Ovary (tissue), 10 donors: ENCODE measurements at places on chromosomes 5 and 9. TPM values are rescaled to one million over a fixed set of nuclear protein-coding genes. Genes with fewer than 3 reads are reported as not detected.

GRCh38 chr9:130015353-130016019 is 27.5 kb downstream of the FNBP1 start:
- no peak overlapping the region for H3K27ac ChIP-seq
- no peak overlapping the region for H3K4me3 ChIP-seq
- no peak for DNase-seq
- H3K4me1 ChIP-seq, result peaks cover 6% of the 10 kb centered on the region
- H3K36me3 ChIP-seq, result no peaks in the 10 kb centered on the region

The UNC5A gene
- 0.10 TPM for total RNA-seq

DNA sequence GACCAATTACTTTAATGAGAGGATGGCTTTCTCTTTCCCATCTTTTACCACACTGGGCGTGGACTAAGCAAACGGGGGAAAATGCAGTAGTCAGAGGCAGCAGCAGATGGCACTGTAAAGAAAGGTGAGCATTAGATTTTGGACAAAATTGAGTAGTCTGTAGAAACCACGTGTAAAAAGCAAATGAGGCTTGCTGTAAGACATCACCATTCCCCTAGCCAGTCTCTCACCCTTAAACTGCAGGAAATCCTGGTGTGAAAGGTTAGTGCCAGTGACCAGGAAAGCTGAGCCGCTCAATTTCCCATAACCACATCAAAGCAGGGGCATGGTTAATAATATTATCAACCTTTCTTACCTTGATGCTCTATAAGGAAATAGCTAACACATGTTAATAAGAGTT is 31.8 kb downstream of the SPATA31C2 start:
- H3K27ac ChIP-seq, result no peak overlapping the region
- no peaks in the 10 kb centered on the region for H3K4me1 ChIP-seq
- no peaks in the 10 kb centered on the region for H3K36me3 ChIP-seq
- H3K27me3 ChIP-seq, result no peaks in the 10 kb centered on the region

DNA sequence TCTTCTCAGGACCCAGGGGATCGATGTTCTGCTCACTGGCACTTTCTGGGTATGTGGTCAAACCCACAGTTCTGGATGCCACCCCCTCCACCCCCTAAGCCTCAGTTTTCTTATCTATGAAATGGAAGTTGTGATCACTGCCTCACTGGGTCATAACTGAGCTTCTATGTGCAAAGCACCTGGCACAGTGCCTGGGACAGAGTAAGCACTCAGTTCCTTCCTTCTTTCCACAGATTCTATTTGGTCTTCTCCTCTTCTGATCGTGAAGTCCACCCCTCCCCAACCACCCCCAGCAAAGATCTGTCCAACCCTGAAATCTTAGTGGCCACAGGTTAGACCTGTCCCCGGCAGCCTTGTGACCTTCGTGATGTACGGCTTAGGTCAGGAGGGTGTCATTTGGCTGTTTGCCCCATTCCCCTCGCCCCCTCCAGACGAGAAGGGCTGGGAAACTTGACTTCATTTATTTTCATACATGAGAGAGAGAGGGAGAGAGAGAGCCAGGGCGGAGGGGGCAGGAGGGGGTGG is 181.4 kb downstream of the FGF18 start:
- no peak for DNase-seq
- H3K4me3 ChIP-seq, result no peak overlapping the region
- no peaks in the 10 kb centered on the region for H3K27me3 ChIP-seq
- H3K4me1 ChIP-seq, result no peaks in the 10 kb centered on the region
- no peaks in the 10 kb centered on the region for H3K36me3 ChIP-seq

DNA sequence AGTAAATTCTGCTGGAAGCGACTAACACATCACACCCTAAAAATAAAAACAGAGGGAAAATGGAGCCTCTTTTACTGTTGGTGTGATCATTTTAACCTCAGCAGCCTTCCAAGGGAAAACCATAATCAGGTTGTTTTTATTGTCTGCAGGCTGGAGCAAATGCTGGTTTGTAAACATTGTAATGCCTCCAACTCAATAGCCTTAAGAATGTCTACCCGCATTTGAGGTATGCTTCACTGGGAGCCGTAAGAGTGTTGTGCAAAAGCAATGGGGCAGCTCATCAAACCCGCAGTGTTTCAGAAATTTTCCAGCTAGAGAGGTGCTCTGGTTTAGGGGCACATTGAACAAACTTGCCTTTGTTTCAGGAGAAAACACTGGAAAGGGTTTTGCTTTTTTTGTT is 17.0 kb downstream of the NIM1K start:
- no peak overlapping the region for H3K4me3 ChIP-seq
- no peak for DNase-seq
- H3K27me3 ChIP-seq, result no peaks in the 10 kb centered on the region
- no peak overlapping the region for H3K27ac ChIP-seq
- H3K36me3 ChIP-seq, result no peaks in the 10 kb centered on the region

DNA sequence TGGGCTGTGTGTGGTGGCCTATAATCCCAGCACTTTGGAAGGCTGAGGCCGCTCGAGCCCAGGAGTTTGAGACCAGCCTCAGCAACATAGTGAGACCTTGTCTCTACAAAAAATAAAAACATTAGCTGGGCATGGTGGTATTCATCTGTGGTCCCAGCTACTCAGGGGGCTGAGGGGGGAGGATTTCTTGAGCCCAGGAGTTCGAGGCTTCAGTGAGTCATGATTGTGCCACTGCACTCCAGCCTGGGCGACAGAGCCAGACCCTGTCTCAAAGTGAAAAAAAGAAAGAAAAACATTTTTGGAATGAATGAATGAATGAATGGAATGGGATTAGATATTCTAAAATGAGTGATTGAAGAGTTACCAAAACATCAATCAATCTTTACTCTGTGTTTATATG is 85.8 kb downstream of the FGF1 start:
- DNase-seq, result no peak
- H3K36me3 ChIP-seq, result no peaks in the 10 kb centered on the region
- no peak overlapping the region for H3K27ac ChIP-seq
- H3K4me1 ChIP-seq, result peaks cover 3% of the 10 kb centered on the region

- H3K4me3 ChIP-seq, result no peak overlapping the region
- DNase-seq, result no peak
- H3K36me3 ChIP-seq, result no peaks in the 10 kb centered on the region
Measured at GRCh38 chr5:1404062-1404461, 41.2 kb downstream of the SLC6A3 start.

The SOX30 gene
- total RNA-seq, result not detected

- H3K27me3 ChIP-seq, result no peaks in the 10 kb centered on the region
- no peaks in the 10 kb centered on the region for H3K36me3 ChIP-seq
- H3K4me1 ChIP-seq, result no peaks in the 10 kb centered on the region
- no peak overlapping the region for H3K4me3 ChIP-seq
Measured at GRCh38 chr9:37551888-37552287, 24.3 kb downstream of the FBXO10 start.

DNA sequence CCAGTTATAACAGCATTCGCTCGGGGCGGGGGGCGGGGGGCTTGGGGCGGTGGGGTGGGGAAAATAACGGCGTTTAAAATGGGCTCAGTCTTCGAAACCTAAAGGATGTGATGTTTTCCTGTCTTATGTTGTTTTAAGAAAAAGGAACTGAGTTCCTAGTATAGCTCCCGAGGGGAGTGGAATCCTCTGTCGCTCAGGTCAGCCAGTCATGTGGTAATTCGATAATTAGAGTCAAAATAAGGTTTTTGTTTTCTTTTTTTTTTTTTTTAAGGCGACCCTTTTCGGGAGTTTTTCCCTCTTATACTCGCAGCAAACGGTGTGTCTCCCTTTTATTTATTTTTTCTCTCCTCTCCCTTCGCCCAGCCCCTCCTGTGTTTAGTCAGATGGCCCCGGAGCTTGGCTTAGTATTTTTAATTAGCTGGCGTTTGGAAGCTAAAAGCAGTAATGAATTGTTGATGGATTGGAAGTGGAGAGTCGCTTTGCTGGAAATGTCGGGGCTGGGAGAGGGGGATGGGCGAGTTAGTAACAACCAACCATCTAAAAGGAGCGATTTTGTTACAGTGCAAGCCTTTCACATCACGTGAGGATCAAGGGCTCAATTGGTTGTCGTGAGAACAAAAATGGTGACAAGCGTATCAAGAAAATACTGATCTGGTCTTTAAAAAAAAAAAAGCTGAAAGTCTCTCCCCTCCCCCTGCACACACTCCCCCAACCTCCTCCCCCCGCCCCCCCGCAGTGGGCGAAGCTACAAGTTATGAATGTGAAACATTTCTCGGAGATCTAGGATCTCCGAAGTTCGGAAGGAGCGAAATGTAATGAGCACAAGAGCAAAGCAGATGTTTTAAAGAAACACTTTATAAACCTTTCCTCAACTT is 714 bp upstream of the ZNF608 start:
- DNase-seq, result peak; percentile 78
- H3K27ac ChIP-seq, result peak overlapping the region; percentile 87
- peaks cover 5% of the 10 kb centered on the region for H3K4me1 ChIP-seq
- peak overlapping the region; percentile 69 for H3K4me3 ChIP-seq
- H3K27me3 ChIP-seq, result no peaks in the 10 kb centered on the region

The RNF183 gene
- not detected for total RNA-seq

DNA sequence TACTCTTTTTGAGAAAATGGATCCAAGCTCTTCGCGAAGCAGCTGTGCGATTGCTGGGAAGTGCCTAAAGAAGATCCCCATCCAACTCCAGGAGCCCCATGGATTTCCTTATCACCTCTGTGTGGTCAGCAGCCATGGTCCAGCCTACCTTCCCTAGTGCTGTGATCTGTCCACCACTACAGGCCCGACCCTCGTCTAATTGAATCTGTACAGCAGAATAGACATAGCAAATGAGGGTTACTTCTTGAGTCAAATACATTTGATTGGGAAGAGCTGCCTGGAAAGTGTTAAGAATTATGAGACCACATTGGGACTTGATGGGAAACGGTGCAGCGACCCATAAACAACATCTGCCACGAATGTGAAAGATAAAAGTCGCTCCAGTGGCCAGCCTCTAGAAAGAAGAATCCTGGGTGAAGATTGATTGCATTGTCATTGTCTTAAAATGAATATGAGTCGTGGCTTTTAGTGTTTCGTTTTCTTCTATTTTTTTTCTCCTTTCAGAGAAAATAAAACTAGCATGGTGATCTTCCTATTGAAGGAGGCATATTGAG is 118.4 kb downstream of the PAM start:
- no peak overlapping the region for H3K4me3 ChIP-seq
- H3K27ac ChIP-seq, result no peak overlapping the region
- no peaks in the 10 kb centered on the region for H3K4me1 ChIP-seq
- no peaks in the 10 kb centered on the region for H3K27me3 ChIP-seq

DNA sequence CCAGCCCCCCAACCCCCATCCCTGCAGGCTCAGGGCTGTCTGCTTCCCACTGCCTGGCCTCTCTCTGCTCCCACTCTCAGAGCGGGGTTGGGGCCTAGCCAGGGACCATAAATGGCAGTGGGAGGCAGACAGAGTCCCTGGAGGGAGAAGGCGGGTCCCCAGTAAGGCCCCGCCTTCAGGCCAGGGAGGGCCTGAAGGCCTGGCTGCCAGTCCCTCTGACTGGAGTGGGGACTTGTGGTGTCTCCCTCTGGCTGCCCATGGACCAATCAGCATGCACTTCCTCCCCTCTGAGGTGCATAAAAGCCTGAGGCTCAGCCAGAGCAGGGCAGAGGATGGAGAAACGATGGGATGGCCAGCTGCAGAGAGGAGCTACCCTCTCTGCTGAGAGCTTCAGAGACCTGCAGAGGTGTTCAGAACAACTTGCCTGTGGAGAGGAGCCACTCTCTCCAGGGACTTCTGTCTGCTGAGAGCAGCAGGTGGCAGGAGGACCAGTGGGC is 2.7 kb upstream of the BTNL9 start:
- no peak overlapping the region for H3K4me3 ChIP-seq
- H3K4me1 ChIP-seq, result no peaks in the 10 kb centered on the region
- no peak overlapping the region for H3K27ac ChIP-seq
- no peaks in the 10 kb centered on the region for H3K36me3 ChIP-seq
- no peaks in the 10 kb centered on the region for H3K27me3 ChIP-seq
- DNase-seq, result no peak

DNA sequence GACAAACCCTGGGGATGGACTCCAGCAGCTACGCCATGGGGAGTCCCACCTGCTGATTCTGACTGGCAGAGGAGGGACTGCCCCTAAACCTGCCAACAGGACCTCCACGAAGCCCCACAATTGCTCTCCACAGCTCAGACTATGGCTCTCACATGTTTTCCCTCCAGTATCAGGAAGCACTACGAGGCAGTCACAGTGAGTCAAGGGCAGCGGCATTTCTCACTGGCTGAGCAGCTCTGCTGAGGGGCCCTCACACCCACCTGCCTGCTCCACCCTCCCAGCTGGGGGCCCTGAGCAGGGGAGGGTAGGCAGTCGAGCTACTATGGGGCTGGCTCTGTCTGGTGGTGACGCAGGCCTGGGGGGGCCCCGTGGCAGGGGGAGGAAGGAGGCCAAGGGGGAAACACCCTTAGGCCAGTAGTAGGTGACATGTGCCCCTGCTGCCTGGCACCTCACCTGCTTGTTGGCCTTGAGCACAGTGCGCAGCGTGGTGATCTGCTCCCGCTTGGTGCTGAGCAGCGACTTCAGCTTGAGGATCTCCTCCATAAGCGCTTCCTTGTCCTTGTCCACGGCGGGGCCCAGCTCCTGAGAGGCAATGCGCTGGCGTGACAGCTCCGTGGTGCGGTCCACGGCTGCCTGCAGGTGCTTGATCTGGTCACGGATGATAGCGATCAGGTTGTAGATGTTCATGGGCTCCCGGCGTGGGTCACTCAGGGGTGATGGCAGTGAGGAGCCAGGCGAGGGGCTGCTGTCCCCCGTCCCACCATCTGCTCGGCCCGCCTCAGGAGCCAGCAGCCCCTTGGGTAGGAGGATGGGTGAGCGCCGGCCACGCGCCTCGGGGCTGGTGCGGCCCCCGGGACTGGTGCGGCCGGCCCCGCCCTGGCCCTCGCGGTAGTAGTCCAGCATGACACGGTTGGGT is 46.3 kb downstream of the BICD2 start:
- no peak overlapping the region for H3K4me3 ChIP-seq
- H3K4me1 ChIP-seq, result peaks cover 6% of the 10 kb centered on the region
- H3K36me3 ChIP-seq, result no peaks in the 10 kb centered on the region
- DNase-seq, result no peak

DNA sequence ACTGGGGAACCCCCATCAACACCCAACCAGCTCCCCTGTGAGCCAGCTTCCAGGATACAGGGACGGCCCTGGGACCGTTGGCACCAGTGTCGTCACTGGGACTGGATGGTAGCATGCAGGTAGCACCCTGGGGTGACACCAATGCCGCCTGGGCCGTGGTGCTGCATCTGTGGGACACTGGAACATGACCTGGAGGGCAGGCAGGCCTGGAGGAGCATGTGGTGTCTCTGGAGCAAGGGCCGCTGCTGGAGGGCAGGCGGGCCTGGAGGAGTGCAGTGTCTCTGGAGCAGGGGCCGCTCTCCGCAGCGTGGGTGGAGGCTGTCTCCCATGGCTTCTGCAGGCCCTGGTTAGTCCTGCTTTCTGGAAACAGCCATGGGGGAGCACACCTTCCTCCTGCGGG is 13.1 kb downstream of the LPCAT1 start:
- no peaks in the 10 kb centered on the region for H3K27me3 ChIP-seq
- peak; percentile 16 for DNase-seq
- no peak overlapping the region for H3K4me3 ChIP-seq
- no peak overlapping the region for H3K27ac ChIP-seq
